Activated T-helper 1 cell treated with anti-CD3 and anti-CD28 coated beads, Interleukin-12 subunit alpha, Interleukin-12 subunit beta, Interleukin-2, Interleukin-4 antibody, amounts not matched to agents 30 ng/mL and 10 ng/mL and 1 ng/mL, durations not matched to agents 14 hours and 24 hours and 36 hours (primary cell): ENCODE measurements at places on chromosomes 3 and 15.

DNA sequence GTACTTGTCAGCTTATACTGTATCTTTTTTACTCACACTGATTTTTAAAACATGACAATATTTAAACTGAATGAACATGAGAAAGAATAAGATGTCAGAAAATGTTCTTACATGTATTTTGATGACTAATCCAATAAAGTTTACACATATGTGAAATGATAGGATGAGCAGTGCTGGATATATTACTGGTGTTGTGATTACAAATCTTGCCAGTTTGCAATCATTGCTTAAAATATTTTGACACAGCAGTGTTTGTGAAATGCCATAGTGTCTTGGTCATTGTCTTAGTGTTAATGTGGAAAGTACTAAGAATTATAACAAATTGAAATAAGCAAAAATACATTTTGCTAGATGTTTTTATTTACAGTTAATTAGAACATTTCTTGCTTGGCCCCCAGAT is 118.7 kb upstream of the MLF1 start:
- no peak for DNase-seq

- DNase-seq, result no peak
These were observed 17.9 kb downstream of the ETFA start for GRCh38 chr15:76293361-76293760.

DNA sequence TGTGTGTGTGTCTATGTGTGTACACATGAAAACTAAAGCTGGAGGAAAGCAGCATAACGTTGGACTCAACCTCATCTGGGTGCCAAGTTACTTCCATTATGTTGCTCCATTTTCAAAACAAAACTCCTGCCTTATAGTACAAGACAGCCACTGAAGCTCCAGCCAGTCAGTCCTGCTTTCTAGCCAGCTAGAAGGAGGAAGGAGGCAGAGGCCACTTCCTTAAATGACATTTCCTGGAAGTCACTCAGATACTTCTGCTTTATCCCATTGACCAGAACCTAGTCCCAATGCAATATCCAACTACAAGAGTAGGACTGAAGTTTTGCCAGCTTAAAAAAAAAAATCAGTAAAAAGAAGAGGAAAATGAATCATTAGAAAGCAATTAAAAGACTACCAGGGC is 31.7 kb downstream of the CADPS start:
- DNase-seq, result no peak

- DNase-seq, result no peak
These were observed 3.9 kb downstream of the ZNF197 start for GRCh38 chr3:44628716-44629115.

GRCh38 chr15:26537663-26538062 is 235.2 kb downstream of the GABRB3 start:
- DNase-seq, result no peak
